ENCODE measurements at places on chromosomes 1 and 21.

DNA sequence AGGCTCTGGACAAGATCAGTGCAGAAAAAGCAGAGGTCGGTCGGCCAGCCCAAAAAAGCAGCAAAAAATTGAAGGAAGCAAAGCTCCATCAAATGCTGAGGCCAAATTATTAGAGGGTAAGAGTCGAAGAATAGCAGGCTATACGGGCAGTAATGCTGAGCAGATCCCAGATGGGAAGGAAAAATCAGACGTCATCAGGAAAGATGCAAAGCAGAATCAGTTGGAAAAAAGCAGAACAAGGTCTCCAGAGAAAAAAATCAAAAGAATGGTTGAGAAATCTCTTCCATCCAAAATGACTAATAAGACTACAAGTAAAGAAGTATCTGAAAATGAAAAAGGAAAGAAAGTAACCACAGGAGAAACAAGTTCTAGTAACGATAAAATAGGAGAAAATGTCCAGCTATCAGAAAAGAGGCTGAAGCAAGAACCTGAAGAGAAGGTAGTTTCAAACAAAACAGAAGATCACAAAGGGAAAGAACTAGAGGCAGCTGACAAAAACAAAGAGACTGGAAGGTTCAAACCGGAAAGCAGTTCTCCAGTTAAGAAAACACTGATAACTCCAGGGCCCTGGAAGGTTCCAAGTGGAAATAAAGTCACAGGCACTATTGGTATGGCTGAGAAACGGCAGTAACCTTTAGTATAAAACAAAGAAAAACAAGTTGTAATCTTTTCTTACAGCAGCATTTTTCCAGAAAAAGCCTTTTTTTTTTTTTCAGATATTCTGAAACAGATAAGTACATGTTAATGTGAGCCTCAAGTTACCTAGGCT, 75.7 kb downstream of the PHTF1 start:
- no peaks in the 10 kb centered on the region for H3K4me1 ChIP-seq
- H3K4me3 ChIP-seq: no peak overlapping the region
- H3K27me3 ChIP-seq: no peaks in the 10 kb centered on the region
- no peak for DNase-seq

DNA sequence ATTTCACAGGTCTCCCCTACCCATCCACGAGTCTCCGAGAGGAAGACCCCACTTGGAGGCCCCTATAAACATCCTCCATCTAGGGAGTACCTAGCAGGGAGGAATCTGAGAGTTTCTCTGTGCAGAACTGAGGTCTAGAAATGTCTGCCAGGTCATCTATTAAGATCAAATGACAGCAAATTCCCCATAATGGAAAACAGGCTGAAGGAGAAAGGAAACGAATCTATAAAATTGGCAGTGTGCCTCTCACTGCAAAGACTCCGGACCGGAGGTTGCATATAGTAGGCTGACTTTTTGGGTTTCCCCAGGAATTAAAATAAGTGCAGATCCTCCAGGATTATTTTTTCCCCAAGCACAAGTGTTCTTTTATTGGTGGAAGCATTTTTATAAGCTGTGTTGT, 57.7 kb downstream of the NMNAT2 start:
- no peaks in the 10 kb centered on the region for H3K27me3 ChIP-seq
- no peaks in the 10 kb centered on the region for H3K36me3 ChIP-seq
- H3K4me3 ChIP-seq: no peak overlapping the region

- DNase-seq: peak; percentile 61
- peaks cover 11% of the 10 kb centered on the region for H3K4me1 ChIP-seq
- H3K27ac ChIP-seq: peak overlapping the region; percentile 49
- H3K36me3 ChIP-seq: no peaks in the 10 kb centered on the region
These were observed 778 bp downstream of the EVI5 start for GRCh38 chr1:92784021-92784638.

- H3K4me1 ChIP-seq: peaks cover 23% of the 10 kb centered on the region
- H3K36me3 ChIP-seq: no peaks in the 10 kb centered on the region
- DNase-seq: no peak
- H3K27ac ChIP-seq: peak overlapping the region; percentile 87
These were observed 682.9 kb upstream of the ADAMTS5 start for GRCh38 chr21:27649762-27650161.

GRCh38 chr1:87588495-87588894, 259.8 kb downstream of the LMO4 start:
- DNase-seq: no peak
- H3K27ac ChIP-seq: no peak overlapping the region
- H3K36me3 ChIP-seq: no peaks in the 10 kb centered on the region
- no peak overlapping the region for H3K4me3 ChIP-seq

- H3K27me3 ChIP-seq: no peaks in the 10 kb centered on the region
- no peak overlapping the region for H3K4me3 ChIP-seq
- no peak overlapping the region for H3K27ac ChIP-seq
- DNase-seq: no peak
- H3K36me3 ChIP-seq: no peaks in the 10 kb centered on the region
These were observed 185.1 kb downstream of the PLPP3 start for GRCh38 chr1:56394298-56394697.

DNA sequence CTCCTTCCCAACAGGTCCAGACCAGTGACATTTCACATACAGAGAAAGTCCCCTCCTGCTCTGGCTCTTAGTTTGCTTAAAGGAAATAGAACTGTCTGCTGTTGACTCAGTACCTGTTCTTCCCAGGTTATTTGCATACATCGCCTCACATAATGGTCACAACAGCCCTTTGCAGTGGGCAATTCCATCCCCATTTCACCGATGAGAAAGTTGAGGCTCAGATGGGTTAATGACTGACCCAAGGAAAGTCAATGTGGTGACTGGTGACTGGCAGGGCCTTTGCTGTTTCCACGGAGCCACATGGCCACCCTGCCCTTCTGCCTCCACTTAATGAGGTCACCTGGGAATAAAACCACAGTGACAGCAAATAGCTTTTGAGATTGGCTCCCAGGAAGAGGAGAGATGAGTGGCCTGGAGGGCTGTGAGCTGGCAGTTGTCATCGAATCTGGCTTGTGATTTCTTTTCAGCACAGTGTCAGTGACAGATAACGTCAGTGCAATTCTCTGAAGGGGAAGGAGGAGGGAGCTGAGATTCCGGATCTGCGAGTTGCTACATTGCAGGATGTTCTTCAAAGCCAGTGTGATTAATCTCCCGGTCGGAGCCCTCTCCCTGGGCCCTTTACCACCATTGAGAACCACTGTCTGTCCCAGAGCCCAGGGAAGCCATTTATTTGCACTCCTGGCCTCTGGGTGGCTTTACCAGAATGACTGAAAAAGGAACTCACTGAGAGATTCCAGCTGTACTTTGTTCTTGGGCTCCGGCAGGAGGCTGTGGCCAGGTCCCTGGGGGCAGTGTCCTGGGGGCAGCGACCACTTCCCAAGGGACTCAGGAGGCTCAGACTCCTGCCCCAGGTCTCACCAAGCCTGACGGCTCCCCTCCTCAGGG, 117.2 kb downstream of the CNIH3 start:
- peak overlapping the region; percentile 78 for H3K27ac ChIP-seq
- H3K4me3 ChIP-seq: no peak overlapping the region
- peak; percentile 89 for DNase-seq
- H3K27me3 ChIP-seq: no peaks in the 10 kb centered on the region

- H3K4me3 ChIP-seq: no peak overlapping the region
- H3K36me3 ChIP-seq: peaks cover 21% of the 10 kb centered on the region
- no peaks in the 10 kb centered on the region for H3K4me1 ChIP-seq
- H3K27me3 ChIP-seq: no peaks in the 10 kb centered on the region
These were observed 42.5 kb downstream of the PTPRF start for GRCh38 chr1:43573066-43573800.

DNA sequence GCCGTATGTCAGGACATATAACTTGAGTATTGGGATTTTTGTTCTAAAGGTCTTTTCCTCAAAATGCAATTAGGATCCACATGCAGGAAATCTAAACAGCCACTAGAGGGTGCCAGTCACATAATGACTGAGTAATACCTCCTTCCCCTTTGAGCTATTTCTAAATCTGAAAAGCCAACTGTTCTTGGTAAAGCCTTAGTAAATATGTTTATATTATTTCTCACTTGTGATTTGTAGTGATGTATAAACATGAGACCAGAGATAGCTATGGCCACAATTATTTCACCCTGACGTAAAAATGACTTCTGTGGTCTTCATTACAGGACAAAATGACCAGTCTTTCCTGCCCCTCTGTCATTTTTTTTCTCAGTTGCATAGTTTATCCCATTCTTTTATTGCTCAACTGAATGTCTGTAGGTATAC, 41.0 kb upstream of the DR1 start:
- H3K27ac ChIP-seq: no peak overlapping the region
- H3K4me1 ChIP-seq: no peaks in the 10 kb centered on the region
- DNase-seq: peak; percentile 86
- no peaks in the 10 kb centered on the region for H3K27me3 ChIP-seq
- H3K4me3 ChIP-seq: no peak overlapping the region
- no peaks in the 10 kb centered on the region for H3K36me3 ChIP-seq

- no peak overlapping the region for H3K27ac ChIP-seq
- DNase-seq: no peak
- H3K4me1 ChIP-seq: no peaks in the 10 kb centered on the region
- H3K36me3 ChIP-seq: no peaks in the 10 kb centered on the region
- no peak overlapping the region for H3K4me3 ChIP-seq
These were observed 32.4 kb downstream of the KIF21B start for GRCh38 chr1:200991097-200991614.

DNA sequence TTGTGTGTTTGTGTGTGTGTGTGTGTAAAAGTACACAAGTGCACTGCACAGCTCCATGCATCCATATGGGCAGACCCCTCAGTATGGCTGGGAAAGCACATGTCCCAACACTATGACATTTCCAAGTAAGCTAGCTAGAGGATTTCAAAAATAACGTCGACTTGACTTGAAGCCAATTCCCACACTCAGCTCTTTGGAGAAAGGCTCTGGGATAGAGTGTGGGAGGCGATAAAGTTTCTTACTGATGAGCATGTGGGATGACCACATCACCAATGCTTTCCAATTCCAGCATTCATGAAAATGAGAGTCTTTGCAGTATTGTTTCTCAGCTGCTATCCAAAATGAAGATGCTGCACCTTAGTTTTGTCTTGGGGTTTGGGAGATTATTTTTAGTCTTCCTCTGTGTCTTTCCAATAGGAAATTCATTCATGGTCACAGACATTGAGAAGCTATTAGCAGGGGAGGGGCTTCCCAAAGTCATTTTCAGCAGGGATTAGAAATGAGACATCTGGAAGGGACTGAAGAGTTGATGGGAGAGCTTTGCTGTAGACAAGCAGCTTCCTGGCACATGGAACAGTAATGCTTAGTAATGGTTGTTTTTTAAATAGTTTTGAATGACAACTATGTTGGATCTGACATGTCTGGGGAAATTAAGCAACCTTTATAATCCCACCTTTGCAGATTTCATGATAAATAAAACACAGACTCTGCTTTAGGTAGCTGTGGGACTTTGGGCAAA, 143.5 kb downstream of the ASTN1 start:
- no peak overlapping the region for H3K4me3 ChIP-seq
- no peaks in the 10 kb centered on the region for H3K36me3 ChIP-seq

- peaks cover 9% of the 10 kb centered on the region for H3K4me1 ChIP-seq
- no peak overlapping the region for H3K4me3 ChIP-seq
- H3K27ac ChIP-seq: no peak overlapping the region
- no peaks in the 10 kb centered on the region for H3K27me3 ChIP-seq
- DNase-seq: no peak
These were observed 666 bp downstream of the CSF3R start for GRCh38 chr1:36481771-36482723.

DNA sequence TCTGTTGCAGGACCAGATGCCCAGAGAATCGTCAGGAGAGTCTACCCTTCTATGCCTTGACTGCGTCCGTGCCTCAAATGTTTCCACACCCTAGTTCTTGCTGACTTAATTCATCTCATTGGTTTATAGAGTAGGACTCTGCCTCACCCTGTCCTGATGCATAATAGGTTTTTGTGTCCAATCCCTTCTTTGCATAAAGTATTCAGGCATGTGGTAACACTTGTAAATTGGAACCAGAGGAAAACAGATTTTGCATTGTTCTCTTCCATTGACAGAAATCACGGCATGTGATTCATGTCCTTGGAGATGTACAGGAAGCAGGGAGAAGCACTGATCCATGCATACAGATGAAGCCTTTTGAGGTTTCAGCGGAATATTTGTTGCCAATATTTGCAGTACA, 29.5 kb downstream of the PLPPR5 start:
- H3K36me3 ChIP-seq: no peaks in the 10 kb centered on the region
- peak; percentile 48 for DNase-seq
- H3K4me1 ChIP-seq: peaks cover 8% of the 10 kb centered on the region
- no peak overlapping the region for H3K4me3 ChIP-seq

DNA sequence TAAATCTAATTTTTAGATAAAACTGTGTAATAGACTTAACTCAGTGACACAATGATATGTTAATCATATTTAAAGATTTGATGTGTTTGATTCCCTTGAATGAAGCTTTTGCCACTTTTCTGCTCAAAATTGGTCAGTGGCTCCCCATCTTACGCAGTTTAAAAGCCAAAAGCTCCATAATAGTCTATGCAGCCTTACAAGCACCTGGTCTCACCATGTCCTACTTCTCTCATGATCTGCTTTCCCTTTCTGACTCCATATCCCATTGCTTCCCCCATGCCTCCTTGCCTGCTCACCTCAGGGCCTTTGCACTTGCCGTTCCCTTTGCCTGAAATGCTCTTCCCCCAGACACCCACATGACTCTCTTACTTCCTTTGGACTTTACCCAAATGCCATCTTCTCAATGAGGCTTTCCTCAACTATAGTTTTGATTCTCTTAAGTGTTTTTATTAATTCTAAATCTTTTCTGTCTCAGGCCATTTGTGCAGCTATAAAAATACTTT, 1.9 kb downstream of the ZBTB8A start:
- no peak for DNase-seq
- H3K4me1 ChIP-seq: peaks cover 14% of the 10 kb centered on the region
- H3K27ac ChIP-seq: no peak overlapping the region

DNA sequence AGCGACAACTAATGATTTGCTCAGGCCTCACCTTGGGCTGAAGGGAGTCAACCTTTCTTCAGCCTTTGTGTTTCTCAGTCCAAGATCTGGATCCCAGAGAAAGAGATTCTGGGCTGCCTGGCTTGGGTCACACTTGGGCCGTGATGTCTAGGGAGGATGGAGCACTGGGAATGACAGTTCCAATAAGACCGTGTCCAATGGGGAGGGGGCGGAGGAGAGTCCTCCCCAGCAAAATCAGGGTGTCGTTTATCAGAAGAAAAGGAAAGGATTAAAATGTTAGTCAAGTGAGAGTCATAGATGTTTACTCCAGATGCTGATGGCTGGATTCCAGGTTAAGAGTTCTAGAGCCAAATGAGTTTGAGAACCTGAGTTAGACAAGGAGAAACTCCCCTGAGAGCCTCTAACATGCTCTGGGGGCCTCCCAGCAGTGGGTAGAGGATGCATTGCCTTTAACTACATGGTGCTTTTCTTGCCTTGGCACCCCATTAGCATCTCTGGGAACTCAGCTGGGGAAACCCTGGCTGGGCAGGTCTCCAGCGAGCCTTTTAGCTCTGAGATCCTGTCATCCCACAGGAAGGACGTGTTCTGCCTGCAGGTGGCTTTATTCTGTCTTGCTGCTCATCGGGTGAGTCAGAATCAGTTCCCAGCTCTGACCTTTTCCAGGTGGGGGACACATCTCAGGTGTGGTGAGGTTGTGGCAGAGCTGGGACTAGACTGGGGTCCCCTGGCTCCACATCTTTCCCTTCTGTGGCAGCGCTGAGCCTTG, 22.2 kb downstream of the NIPAL3 start:
- peaks cover 18% of the 10 kb centered on the region for H3K36me3 ChIP-seq
- no peaks in the 10 kb centered on the region for H3K27me3 ChIP-seq
- H3K4me1 ChIP-seq: peaks cover 12% of the 10 kb centered on the region
- DNase-seq: peak; percentile 50
